ENCODE measurements at places on chromosomes 5 and 9. TPM values are rescaled to one million over a fixed set of nuclear protein-coding genes. Genes with fewer than 3 reads are reported as not detected.

The PCA3 gene
- not detected for polyA plus RNA-seq

The CCDC192 gene
- polyA plus RNA-seq = 0.56 TPM

The WNT8A gene
- polyA plus RNA-seq = not detected

The HARS2 gene
- 28.6 TPM for polyA plus RNA-seq

The SLC45A2 gene
- not detected for polyA plus RNA-seq

The PIGO gene
- polyA plus RNA-seq = 28.4 TPM

The NEUROG1 gene
- polyA plus RNA-seq = not detected

The TAF11L10 gene
- polyA plus RNA-seq = not detected

Measured in adrenal gland (tissue), 19 donors.